ENCODE measurements at places on chromosomes 16 and 17.
A peak's percentile ranks its signal among the peaks of the same experiment; 100 is the strongest.

DNA sequence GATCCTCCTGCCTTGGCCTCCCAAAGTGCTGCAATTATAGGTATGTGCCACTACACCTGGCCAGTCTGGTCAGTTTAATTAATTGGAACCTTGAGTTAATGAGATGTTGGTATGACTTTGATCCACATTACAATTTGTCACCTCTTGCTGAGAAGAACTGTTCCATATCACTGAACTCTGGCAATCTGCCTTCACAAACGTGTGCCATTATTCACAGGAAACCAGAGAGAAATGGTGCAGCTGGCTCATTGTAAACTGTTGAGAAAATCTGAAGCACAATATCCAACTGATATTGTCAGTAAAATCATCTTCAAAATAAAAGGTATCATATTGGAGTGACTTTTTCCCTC is 39.3 kb upstream of the YPEL2 start:
- no peak for DNase-seq

GRCh38 chr16:57619606-57620334 is 8.7 kb upstream of the ADGRG1 start:
- no peak for DNase-seq

DNA sequence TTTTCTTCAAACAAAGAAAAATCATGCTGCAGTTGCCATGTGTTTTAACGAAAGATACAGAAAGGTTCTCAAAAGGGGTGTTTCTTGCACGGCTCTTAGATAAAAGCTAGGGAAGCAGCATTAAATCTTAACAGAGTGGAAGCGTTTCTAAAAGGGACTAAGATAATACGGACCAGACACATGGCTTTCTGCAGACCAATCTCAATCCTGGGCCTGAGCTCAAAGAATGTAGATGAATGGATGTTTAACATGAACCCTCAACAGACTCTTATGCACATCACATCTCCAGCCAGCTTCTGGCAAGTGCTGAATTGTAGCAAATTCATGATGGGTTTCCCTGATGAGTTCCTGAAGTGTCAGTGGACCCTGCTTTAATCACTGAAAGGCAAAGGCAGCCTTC is 80.2 kb upstream of the COX10 start:
- DNase-seq: no peak

DNA sequence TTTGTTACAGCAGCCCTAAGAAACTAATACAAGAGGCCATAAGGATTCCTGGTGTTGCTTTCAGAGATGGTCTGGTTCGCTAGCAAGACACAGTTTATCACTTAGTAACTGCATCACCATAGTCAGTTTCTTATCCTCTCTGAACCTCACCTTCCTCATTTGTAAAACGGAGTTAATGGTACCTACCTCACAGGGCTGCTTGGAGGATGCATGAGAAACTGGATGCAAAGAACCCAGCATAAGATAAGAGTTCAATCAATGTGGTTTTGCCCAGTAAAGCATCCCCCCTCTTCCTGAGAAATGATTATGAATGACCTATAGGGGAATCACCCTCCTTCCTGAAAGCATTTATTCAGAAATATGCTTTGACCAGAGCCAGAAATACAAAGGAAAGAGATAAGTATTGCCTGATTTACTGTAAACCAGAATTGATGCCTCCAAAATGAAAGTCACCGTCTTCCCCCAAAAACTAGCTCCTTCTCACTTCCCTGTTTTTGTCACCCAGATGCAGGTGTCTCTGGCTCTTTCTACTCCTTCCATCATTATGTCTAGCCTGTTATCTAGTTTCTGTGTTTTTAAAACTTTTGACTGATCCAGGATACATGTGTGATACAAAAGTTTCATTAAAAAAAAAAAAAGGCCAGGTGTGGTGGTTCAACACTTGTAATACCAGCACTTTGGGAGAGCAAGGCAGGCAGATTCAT is 2.8 kb upstream of the TEFM start:
- DNase-seq: no peak

DNA sequence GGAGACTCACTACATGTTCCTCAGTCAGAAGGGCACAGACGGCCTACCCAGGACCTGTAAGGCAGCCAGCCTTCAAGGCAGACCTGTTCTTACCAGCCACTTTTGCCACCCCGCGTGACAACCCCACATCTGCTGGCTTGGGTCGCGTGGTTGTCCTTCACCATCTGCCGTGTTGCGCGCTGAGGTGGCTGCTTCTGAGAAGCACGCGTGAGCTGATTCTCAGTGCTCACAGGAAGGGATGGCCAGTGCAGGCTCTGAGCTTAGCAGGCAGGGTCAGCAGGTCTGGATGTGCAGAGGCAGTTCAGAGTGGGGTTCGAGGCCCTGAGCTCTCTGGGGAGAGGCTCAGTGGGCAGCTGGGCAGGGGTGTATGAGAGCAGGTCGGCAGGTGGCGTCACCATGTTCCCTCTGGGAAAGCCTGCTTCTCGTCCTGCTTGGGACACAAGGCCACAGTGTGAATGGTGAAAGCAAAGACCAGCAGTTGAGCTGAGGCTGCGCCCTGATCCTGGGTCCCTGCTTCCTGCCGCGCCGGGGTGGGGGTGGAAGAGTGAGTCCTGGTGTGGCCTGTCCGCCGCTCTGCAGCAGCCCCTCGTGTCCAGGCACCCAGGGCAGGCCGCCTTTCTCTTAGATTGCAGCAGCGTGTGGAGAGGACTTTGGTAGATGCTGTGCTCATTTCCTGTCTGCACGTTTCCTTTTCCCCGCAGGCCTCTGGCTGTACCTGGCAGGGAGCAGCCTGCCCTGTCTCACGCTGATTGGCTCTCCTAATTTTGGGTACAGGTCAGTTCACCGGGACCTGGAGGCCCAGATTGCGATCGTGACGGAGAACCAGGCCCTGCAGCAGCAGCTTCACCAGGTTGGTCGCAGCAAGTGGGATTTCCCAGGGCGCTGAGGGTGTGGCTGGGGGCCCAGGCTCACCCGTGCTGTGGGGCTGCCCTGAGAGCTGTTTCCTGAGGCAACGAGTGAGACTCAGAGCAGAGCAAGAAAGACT is 36.0 kb downstream of the PGS1 start:
- DNase-seq: peak; percentile 22

DNA sequence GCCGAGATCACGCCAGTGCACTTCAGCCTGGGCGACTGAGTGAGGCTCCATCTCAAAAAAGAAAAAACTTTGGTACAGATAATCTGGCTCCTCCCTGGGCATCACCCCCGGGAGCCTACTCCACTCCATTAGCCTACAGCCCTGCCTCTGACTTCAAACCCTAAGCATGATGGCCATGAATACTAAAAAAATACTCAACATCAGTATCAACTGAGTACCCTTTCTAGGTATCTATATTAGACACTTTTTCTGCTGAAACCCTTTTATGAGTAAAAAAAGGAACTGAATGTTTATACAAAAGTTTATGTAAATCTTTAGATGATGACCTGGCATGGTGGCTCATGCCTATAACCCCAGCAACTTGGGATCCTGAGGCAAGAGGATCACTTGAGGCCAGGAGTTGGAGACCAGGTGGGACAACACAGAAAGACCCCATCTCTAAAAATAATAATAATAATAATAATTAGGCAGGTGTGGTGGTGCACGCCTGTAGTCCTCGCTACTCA is 6.9 kb downstream of the RDM1 start:
- DNase-seq: no peak

GRCh38 chr17:17175917-17176316 is 30.2 kb downstream of the PLD6 start:
- DNase-seq: no peak

- DNase-seq: no peak
Measured at GRCh38 chr16:1163567-1164055, 10.7 kb downstream of the CACNA1H start.

DNA sequence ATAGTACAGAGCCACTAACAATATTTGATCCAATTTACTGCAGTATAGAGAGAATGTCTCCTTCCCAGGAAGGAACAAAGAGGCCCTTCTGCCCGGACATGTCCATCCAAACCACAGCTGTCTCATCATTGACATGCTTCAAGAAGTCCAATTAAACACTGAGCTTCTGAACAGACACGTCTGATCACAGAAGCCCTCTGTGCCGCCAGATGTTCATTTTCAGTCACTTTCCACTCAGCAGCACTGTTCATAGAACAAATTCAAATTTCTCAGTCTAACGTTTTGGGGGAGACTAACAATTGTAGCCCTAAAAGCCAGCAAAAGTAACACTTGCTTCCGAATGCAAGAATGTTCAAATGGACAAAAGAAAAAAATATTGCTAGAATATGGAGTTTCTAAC is 15.3 kb downstream of the ZC3H7A start:
- DNase-seq: no peak

DNA sequence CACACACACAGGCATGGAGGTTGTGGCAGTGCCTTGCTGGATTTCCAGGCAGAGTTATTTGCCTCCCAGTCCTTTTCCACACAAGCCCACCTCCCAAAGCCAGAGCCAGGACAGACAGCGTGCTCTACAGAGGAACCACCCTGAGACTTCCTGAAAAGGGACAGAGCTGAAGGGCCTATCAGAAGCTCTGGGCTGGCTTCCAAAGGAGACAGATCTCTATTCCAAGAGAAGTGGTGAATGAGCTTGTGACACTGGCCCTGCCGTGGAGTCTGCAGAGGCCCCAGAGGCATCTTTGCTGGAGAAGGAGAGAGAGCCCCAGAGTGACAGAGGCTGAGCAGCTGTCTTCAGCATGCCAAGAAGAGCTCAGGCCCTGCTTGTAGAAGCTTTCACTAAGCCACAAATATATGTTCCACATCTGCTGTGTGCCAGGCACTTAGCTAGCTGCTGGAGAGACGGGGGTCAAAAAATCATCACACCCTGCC is 8.3 kb upstream of the LPCAT2 start:
- DNase-seq: no peak

DNA sequence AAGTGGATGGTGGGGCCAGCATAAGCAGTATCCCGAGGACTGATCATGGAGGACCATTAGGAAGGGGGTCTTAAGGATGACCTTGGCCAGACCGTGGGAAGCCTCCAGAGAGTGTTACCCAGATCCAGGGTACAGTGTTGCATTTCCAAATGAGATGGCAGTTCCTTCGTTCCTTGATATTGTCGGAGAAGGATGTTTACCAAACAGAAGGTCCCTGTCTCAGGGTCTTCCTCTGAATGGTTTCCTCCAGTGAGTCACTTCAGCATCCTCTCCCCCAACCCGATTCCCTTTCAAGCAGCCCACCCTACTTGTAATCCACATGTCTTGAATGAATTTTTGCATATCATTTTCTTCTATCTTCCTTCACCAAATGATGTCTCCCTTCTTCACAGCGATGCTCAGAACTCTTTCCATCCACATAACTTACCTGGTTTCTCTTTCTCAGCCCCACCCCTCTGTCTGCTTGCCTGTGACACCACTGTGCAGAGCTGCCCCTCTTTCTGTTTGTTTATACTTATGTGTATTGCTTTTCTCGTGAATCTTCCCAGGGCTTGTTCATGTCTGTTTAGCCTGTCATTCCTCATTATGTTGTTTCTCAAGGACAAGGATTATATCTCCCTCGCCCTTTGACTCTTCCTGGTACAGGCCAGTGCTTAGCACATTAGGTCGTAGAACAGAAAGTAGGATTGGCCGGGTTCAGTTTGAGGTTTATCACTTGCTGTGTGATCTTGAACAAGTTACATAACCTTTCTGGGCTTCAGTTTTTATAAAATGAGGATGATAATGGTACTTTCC is 5.7 kb downstream of the GOSR2 start:
- no peak for DNase-seq

DNA sequence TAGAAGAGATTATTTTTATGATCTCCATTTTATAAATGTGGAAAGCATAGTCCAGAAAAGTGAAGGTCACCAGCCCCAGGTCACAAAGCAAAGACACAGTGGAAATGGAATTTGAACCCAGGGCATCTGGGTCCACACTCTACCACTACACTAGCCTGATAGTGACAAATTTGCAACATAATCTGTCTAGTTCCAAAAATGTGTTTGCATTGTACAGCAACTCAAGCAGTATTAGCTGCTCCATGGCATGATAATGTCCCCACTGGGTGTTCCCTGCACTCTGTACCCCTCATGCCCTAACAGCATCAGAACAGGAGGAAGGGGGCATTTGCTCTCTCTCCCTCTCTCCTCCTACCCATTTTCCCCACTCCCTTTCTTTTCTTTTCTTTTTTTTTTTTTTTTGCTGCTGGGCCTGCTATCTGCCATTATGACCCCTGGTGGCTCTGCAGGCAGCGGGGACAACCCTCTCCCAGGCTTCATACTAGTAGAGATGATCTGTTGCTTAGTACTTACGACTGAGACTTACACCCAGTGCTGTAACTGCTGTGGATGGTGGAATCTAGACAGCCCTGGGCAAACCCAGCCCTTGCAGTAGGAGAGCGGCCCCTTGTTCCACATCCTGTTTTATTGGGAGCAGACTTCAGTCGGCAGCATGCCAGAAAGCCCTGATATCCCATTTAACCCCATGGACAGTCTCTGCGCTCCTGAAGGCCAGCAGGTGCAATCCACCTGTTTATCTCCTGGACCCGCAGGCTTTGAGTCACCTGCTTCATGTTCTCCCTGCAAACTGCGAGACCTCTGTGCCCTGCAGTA is 306.3 kb downstream of the SOX9 start:
- DNase-seq: no peak

- DNase-seq: no peak
Measured at GRCh38 chr17:62791767-62792446, 16.2 kb downstream of the MARCHF10 start.

DNA sequence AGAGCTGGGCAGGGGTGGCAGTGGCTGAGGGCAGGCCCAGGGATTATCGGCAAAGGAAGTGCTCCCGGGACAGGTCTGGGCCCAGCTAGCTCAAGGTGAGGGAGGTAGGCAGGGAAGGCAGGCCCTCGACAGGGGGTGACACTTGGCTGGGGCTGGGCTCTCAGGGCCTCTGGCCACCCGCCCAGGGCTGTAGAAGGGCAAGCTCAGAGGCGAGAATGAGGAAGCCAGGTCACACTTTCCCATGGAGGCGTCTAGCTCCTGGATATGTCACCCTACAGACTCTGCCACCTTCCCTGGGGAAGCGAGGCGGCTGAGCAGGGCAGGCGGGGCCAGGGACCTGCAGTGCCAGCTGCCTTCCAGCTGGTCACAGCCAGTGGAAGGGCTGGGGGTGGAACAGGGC is 19.1 kb downstream of the FAM83G start:
- no peak for DNase-seq

- DNase-seq: no peak
Measured at GRCh38 chr16:27106305-27106704, 39.6 kb downstream of the C16orf82 start.

GRCh38 chr17:18356624-18357023 is 6.7 kb downstream of the SHMT1 start:
- DNase-seq: no peak
